ENCODE measurements at places on chromosomes 5 and 9. TPM values are rescaled to one million over a fixed set of nuclear protein-coding genes. Genes with fewer than 3 reads are reported as not detected.

GRCh38 chr9:32671333-32671732 lies 35.9 kb upstream of the TAF1L start:
- DNase-seq, result no peak

Gene TOMM5
- total RNA-seq, result 168 TPM

Gene IL33
- not detected for total RNA-seq

- no peak for DNase-seq
These were observed 67.6 kb downstream of the MTX3 start for GRCh38 chr5:79923431-79923830.

Gene BRD9
- 46.6 TPM for total RNA-seq

GRCh38 chr5:159774476-159775031 lies 141.7 kb upstream of the ADRA1B start:
- DNase-seq, result no peak

Gene PFN3
- total RNA-seq, result not detected

GRCh38 chr9:111627260-111627963 lies 3.7 kb upstream of the DNAJC25 start:
- DNase-seq, result no peak

GRCh38 chr5:1517838-1518237 lies 5.9 kb downstream of the LPCAT1 start:
- DNase-seq, result no peak

GRCh38 chr9:121721058-121721350 lies 69.6 kb downstream of the DAB2IP start:
- DNase-seq, result no peak

Gene PCDHA12
- not detected for total RNA-seq

Gene SHISAL2B
- total RNA-seq, result not detected

Gene KLHL3
- total RNA-seq, result 12.2 TPM

DNA sequence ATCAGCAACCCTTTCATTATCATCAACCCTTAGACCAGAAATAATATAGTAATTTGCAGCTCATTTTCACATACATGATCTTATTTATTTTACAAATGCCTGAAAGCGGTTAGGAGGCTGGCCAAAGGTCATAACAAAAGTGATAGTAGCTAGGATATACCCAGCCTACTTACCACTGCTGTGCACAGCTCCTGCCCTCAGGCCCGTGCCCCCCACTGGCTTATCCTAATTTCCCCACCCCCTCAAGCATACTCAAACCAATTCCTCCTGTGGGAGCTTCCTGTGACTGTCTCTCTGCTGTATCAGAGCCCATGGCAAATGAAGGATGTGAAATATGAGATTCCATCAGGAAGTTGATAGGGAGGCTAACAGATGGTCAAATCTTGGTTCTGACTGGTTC lies 14.8 kb downstream of the FAM219A start:
- no peak for DNase-seq

- DNase-seq, result no peak
These were observed 52.2 kb downstream of the ZCCHC7 start for GRCh38 chr9:37172557-37172956.

GRCh38 chr9:135050072-135050990 lies 37.1 kb upstream of the OLFM1 start:
- no peak for DNase-seq

GRCh38 chr5:114054594-114054993 lies 307.3 kb upstream of the KCNN2 start:
- DNase-seq, result no peak

- DNase-seq, result no peak
These were observed 529.5 kb downstream of the AGTPBP1 start for GRCh38 chr9:85212209-85212608.

Gene SH3RF2
- not detected for total RNA-seq

Gene RNF183
- total RNA-seq, result not detected

Gene SCGB3A1
- not detected for total RNA-seq

GRCh38 chr5:76082772-76083554 lies at the start of gene SV2C:
TSS of gene SV2C (plus strand) at chr5:76083383. CDS start at chr5:76131751, 48,368 bp downstream.
- peak; percentile 50 for DNase-seq
